COR-L47 (cell line): ENCODE measurements at places on chromosomes 5 and 9.

DNA sequence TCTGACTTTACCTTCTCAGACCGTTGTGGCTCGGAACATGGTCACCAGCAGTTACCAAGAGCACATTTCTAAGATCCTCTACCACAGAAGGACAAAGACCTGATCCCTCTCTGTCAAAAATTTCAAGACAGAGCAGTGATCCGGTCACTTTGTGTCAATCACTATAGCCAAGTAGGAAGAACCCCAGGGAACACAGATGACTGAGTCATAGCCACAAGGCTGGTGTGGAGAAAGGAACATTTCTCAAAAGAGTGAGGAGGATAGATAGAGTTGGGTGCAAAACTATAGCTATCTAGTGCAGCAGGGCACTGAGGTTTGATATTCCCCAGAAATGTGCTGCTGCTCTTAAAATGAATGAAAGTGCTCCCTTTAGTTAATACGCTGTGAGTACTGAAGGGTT is 130.7 kb upstream of the SMIM23 start:
- DNase-seq: no peak

GRCh38 chr5:129771058-129771838 is 23.4 kb downstream of the MINAR2 start:
- peak; percentile 14 for DNase-seq

GRCh38 chr9:124475158-124475867 is 25.1 kb downstream of the ADGRD2 start:
- no peak for DNase-seq

- DNase-seq: no peak
These were observed 24.7 kb upstream of the RNU6ATAC start for GRCh38 chr9:134189145-134189469.

DNA sequence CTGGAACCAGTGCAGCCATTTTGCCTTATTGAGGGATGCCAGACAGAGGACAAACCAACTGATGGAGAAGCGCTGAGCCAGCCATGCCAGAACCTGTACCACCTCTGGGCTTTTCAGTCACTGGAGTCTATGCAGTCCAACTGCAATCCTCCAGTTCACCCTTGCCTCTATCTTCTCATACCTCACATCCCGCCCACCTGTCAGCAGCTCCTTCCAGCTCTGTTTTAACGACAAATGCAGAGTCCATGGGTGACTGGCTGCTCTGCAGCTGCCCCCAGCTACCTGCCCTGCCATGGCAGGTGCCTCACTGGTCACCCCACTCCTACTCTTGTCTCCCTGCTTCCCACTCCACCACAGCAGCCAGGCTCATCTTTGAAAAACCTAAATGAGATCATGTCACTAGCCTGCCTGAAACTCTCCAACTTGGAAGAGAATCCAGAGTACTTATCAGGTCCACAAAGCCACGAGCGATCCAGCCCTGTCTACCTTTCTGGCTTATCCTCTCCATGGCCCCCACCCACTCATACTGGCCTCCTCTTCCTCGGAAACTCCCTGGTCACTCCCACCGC is 14.0 kb upstream of the ACSL6 start:
- DNase-seq: no peak

DNA sequence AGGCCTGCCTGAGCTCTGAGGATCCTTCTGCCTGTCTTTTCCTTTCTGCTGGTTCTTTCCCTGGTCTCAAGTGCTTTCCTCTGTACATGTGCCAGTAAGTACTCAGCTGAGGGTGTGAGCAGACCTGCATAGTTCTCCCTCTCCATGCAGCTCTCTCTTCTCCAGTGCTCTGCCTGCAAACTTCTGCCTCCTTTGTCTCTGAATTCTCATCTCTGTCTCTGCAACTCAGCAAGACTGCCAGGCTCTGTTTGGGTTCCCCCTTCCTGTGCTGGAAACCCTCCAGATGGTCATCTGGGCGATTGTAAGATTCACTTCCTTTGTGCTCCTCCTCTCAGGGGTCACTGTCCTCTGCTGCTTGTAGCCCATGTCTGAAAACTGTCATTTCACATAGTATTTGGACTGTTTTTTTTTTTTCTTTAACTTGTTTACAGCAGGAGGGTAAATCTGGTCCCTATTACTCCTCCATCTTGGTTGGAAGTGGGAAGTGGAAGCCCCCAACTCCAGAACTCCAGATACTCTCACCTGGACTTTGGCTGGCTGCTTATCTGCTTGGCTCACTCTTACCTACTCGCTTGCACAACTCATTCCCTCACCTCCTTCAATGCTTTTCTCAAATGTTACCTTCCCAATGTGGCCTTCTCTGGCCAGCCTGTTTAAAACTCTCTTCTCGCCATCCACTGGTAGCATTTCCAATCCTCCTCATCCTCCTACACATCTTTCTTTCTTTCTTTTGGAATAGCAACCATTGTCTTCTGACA is 175.3 kb upstream of the TBC1D2 start:
- no peak for DNase-seq
